ENCODE measurements at places on chromosomes 1 and 21. TPM values are rescaled to one million over a fixed set of nuclear protein-coding genes. Genes with fewer than 3 reads are reported as not detected.

- DNase-seq = no peak
- H3K36me3 ChIP-seq = no peaks in the 10 kb centered on the region
- H3K4me1 ChIP-seq = peaks cover 11% of the 10 kb centered on the region
- H3K4me3 ChIP-seq = no peak overlapping the region
These were observed 22.2 kb upstream of the PRSS38 start for GRCh38 chr1:227793079-227793947.

The LCE2B gene
- not detected for total RNA-seq

DNA sequence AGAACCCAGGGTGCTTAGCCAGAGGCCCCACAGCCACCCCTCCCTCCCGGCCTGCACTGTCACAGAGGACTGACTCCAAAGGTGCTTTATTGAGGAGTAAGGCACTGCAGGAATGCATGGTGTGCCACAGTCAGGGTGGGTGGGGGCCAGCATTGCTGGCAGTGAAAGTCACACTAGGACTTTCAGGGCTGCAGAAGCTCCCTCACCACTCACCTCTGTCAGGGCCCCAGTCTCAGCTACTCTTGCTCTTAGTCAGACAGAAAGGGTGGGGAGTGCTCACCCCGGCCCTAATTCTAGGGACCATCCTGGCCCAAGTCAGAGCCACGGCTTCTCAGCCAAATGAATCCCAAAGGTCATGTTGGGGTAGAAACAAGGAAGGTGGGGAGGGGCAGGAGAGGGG, 19.4 kb downstream of the KNCN start:
- H3K4me1 ChIP-seq = no peaks in the 10 kb centered on the region
- H3K27ac ChIP-seq = no peak overlapping the region
- H3K36me3 ChIP-seq = no peaks in the 10 kb centered on the region
- no peak for DNase-seq
- H3K27me3 ChIP-seq = peaks cover 29% of the 10 kb centered on the region

DNA sequence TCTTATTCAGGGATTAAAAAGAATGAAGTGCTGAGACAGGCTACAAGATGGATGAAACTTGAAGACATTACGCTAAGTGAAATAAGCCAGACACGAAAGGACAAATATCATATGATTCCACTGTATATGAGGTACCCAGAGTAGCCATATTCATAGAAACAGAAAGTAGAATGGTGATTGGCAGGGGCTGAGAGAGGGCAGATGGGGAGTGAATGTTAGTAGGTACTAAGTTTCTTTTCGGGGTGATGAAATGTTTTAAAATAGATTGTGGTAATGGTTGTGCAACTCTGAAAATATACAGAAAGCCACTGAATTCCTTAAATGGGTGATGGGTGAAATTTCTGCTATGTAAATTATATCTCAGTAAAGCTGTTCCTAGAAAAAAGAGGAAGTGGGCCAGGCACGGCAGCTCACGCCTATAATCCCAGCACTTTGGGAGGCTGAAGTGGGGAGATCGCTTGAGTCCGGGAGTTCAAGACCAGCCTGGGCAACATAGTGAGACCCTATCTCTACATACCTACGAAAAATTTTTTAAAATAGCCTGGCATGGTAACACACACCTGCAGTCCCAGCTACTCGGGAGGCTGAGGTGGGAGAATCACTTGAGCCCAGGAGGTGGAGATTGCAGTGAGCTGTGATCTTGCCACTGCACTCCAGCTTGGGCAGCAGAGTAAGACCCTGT, 15.9 kb downstream of the SLC27A3 start:
- no peak overlapping the region for H3K4me3 ChIP-seq
- peak overlapping the region; percentile 89 for H3K27ac ChIP-seq
- H3K4me1 ChIP-seq = peaks cover 4% of the 10 kb centered on the region
- no peaks in the 10 kb centered on the region for H3K27me3 ChIP-seq
- DNase-seq = peak; percentile 53
- H3K36me3 ChIP-seq = no peaks in the 10 kb centered on the region

The GJA8 gene
- total RNA-seq = not detected

DNA sequence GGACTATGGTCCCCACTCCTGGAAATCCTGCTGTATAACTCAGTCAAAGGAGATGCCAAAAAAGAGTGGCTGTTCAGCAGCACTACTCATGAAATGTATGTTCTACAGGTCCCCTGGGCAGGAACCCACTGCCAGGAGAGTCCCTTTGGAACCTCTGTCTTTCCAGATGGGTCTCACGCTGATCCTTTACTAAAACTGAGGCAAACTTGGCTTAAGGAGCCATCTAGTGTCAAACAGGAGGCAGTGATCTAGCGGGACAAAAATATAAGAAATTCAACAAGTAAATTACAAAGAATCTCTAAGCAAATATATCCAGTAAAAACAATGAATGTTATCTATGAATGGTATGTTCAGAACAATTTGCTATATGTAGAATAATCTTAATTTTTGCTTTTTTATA, 80.5 kb upstream of the PRMT6 start:
- H3K4me1 ChIP-seq = no peaks in the 10 kb centered on the region
- no peaks in the 10 kb centered on the region for H3K27me3 ChIP-seq
- no peak overlapping the region for H3K27ac ChIP-seq
- H3K36me3 ChIP-seq = no peaks in the 10 kb centered on the region
- no peak overlapping the region for H3K4me3 ChIP-seq

DNA sequence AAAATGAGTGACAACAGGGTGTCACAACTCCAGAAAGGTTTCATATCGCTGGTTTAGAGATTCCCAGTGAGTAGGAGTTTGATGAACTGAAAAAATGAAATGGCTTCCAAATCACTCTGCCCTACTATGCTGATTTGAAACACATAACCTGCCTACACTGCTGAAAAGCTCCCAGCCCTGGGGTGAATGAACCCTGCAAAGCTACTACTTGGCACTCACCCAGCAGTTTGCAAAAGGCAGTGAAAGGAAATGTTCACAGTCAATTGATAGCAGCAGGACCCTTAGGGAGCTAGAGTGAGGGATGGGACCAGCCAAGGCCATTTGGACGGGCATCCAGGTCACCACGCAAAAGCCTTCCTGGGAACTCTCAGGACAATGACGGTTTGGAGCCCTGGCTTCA, 44.4 kb upstream of the SRP9 start:
- peaks cover 28% of the 10 kb centered on the region for H3K4me1 ChIP-seq
- H3K27ac ChIP-seq = no peak overlapping the region
- H3K36me3 ChIP-seq = no peaks in the 10 kb centered on the region
- H3K4me3 ChIP-seq = no peak overlapping the region

Measured in lung (tissue), 17 donors.